ENCODE measurements at places on chromosomes 7 and 10.

- DNase-seq = peak; percentile 44
These were observed 5.5 kb downstream of the ANXA11 start for GRCh38 chr10:80199828-80200227.

DNA sequence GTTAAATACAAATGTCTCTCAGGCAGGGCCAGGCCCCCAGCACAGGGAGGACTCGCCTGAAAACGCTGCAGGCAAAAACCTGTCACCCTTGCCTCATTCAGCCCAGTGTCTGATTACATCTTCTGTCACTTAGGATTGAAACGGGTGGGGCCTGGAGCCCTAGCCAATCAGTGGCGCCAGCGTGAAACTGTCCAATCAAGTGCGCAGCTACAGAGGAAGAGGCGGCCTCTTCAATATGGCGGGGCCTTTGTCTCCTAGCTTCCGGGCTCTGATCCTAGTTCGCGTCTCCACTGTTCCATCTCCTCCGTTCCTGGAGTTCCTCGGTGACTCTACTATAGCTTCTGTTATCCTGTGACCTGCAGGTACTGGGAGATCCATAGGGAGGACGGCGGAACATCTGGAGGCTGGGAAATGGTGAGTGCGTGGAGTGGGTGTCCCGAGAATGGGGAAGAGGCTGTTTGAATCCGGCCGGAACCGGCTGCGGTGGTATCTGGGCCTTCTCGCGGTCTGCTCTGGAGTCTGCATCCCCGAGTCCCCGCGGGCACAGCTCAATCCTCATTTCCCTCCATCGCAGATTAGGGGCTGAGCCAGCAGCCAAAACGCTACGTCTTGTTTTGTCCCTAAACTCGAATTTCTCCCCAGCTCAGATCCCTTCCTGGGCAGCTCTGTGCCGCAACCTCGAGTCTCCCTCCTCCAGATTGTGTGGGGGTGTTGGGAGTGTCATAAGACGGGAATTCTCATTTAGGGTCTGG is at the start of gene ZNF736:
ZNF736 (plus strand) TSS at position 222 of the 752 bp plus-strand sequence; CDS start at position 412, 190 bp downstream.
- peak; percentile 98 for DNase-seq

DNA sequence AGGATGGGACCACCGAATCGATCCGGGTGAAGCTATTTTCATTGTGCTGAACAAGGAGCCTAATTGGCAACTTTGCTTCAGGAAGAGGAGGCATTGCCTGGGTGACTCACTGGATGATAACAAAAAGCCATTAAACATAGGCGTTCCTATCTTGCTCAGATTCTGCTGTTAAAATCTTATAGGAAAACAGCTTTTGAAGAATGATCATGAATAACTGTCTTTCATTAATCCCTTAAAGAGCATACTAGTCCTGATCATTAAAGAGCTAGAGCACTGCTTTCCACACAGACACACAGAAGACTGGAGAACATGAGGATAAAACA is 174.2 kb upstream of the IMMP2L start:
- no peak for DNase-seq

DNA sequence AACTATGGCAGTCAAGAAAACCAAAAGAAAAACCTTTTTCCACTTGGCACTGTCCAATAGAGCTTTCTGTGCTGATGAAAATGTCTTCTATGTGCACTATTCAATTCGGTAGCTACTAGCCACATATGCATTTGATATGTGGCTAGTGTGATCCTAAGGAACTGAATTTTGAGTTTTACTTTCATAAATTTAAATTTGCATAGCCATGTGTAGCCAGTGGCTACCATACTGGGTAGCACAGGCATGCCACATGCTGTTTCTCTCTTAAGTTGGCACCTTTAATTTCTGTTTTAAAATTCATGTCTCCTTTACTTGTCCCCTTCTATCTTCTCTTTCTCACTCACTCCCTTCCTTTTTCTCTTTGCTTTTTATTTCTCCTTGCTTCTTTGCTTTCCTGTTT is 455.7 kb downstream of the AUTS2 start:
- no peak for DNase-seq

GRCh38 chr10:17951868-17952371 is at the start of gene SLC39A12:
SLC39A12 (plus strand) TSS chr10:17951918; CDS start chr10:17953277, 1,359 bp downstream.
- DNase-seq = no peak

GRCh38 chr10:79560160-79560709 is at the start of gene SFTPA2:
SFTPA2 (minus strand) TSS chr10:79560407; CDS start chr10:79559483, 924 bp downstream.
- no peak for DNase-seq

DNA sequence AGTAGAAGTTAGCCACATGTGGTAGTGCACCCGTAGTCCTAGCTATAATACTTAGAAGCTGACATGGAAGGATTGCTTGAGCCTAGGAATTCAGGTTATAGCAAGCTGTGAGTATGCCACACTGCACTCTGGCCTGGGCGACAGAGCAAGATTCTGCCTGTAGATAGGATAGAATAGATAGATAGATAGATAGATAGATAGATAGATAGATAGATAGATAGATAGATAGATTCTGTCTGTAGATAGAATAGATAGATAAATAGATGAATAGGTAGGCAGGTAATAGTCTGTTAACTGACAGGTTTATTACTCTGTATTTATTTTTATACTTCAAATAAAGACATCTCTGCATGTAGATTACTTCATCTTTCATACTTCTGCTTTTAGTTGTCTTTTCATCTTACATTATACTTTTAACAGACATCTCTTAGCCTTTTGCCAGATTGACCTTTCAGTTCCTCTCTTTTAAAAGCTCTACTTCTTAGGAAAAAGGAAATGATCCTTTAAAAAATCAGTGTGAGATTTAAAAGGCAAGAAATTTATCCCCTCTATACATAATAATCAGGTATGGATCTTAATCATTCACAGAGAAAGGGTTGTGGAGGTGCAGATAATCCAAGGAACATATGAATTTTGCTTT is 31.8 kb downstream of the CCAR1 start:
- no peak for DNase-seq

DNA sequence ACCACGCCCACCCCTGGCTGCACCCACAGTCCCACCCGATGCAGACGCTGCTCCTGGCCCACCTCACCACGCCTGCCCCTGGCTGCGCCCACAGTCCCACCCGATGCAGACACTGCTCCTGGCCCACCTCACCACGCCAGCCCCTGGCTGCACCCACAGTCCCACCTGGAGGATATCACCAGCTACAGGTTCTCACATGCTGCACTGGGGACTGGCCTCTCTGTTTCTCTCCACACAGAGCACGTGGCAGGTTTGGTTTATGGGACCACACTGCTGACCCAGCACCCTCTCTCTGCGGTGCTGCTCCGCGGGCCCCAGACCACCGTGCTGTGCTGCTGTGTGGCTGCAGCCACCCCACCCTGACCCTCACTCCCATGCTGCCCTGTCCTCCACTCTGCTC is 120.9 kb downstream of the VIPR2 start:
- no peak for DNase-seq

- DNase-seq = no peak
These were observed 149.8 kb downstream of the AMPH start for GRCh38 chr7:38481401-38481800.

GRCh38 chr7:55366461-55367070 is 1.4 kb downstream of the LANCL2 start:
- peak; percentile 56 for DNase-seq

DNA sequence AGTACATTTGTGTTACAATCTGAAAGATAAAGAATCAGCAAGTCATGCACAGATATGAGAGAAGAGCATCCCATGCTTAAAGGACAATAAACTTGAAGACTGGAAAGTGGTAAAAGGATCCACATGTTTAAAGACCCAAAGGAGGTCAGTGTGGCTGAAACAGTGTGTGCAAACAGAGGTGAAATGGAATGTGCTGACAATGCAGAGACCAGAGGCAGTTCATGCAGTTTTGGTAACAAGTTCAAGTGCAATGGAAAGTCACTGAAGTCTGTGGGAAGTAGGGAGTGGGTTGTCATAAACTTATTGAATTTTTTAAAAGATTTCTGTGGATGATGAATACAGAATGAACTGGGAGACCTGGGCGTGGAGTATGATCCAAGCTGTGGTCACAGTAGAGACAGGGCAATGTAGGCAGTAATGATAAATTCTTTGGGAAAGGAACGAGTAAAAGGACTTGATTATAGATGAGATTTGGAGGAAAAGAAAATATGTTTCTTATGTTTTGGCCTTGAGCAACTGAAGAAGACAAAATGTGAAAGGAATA is 408.0 kb downstream of the HGF start:
- DNase-seq = no peak

- DNase-seq = no peak
These were observed 53.7 kb downstream of the CACNA2D1 start for GRCh38 chr7:82389876-82390275.

DNA sequence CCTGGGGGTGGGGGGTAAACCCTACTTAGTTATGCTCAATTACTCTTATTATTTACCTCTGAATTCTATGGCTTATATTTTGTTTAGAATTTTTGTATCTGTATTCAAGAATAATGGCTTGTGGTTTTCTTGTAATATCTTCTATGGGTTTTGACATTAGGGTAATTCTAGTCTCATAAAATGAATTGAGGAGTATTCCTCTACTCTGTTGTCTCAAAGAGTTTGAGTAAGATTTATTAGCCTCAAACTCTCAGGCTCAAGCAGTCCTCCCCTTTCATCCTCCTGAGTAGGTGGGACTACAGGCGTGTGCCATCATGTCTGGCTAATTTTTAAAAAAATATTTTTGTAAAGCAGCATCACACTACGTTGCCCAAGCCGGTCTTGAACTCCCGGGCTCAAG is 19.6 kb upstream of the UCMA start:
- no peak for DNase-seq

DNA sequence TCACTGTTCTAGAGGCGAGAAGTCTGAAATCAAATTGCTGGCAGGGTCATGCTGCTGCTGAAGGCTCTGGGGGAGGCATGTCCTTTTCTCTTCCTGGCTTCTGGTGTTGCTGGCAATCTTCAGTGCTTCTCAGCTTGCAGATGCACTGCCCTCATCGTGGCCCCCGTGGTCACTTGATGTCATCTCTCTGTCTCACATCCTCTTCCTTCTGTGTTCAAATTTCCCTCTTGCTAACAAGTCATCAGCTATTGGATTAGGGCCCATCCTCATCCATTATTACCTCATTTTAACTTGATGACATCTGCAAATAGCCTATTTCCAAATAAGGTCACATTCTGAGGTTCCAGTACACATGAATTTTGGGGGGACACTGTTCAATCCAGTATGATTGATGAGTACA is 36.6 kb upstream of the SRGN start:
- peak; percentile 75 for DNase-seq

- no peak for DNase-seq
These were observed 154.9 kb upstream of the PPP1R3A start for GRCh38 chr7:114073701-114074100.

DNA sequence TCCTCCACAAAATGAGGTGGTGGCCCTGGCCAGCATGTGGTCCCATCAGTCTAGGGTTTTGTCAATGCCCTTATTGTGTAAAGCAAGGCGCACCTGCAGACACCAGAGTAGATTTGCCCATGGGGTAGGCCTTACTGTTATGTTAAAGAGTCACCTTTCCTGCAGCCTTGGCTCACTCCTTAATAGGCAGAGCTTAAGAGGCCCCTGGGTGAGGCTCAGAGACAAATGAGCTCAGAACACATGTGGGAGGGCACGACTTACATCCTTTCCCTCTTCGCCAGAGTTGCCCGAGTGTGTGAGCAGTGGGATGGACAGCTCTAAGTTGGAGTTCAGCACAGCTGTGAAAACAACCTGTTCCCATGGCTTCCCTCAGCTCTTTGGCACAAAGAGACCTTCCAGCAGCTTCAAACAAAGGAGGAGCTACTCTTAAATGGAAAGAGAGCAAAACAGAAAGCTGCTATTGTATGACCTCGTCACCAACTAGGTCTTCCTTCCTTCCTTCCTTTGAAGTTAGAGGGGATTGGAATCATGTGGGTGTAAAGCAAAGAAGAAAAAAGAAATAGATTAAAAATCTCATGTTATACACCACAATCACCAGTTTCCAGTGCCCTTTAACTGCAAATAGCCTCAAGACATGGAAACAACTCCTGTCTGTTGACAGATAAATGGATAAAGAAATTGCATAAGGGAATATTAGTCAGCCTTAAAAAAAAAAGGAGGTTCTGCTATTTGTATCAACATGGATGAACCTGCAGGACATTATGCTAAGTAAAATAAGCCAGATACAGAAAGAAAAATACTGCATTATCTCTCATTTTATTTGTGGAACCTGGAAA is 11.9 kb upstream of the XPNPEP1 start:
- DNase-seq = peak; percentile 75

GRCh38 chr7:100852048-100852872 is at the start of gene SLC12A9:
SLC12A9 (plus strand) TSS chr7:100852713; CDS start chr7:100854198, 1,485 bp downstream.
- DNase-seq = peak; percentile 96

GRCh38 chr10:4742217-4742616 is 83.8 kb upstream of the AKR1E2 start:
- no peak for DNase-seq

GRCh38 chr7:79319369-79319768 is 134.1 kb downstream of the MAGI2 start:
- DNase-seq = no peak

DNA sequence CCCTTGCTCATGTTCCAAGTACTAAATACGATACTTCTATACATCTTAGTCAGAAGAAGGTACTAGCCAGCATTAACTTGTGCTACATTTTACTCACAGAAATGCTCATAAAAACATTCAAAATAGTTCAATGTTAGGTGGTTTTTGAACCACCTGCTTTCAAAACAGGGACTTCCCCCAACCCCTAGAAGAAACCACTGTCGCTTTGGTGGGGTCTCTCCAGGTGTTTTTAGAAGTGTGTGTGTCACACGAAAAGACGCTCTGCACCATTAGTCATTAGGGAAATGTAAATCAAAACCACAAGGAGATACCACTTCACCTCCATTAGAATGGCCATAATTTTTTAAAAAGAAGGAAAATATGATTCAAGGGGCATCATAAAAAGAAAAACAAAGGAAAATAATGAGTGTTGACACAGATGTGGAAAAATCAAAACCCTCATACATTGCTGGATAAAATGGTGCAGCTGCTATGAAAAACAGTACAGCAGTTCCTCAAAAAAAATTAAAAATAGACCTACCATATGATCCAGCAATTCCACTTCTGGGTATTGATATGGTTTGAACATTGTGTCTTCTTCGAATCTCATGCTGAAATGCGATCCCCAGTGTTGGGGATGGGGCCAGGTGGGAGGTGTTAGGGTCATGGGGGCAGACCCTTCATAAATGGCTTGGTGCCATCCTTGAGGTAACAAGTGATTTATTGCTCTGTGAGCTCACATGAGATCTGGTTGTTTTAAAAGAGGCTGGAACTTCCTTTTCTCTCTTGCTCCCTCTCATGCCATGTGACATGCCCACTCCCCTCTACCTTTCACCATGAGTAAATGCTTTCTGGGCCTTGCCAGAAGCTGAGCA is 74.2 kb downstream of the MALSU1 start:
- DNase-seq = peak; percentile 30

GRCh38 chr10:9302140-9302746 is 1247.8 kb downstream of the GATA3 start:
- peak; percentile 52 for DNase-seq
